Epithelial cell of proximal tubule (primary cell): ENCODE measurements at places on chromosomes 11 and 22.
A peak's percentile ranks its signal among the peaks of the same experiment; 100 is the strongest.

DNA sequence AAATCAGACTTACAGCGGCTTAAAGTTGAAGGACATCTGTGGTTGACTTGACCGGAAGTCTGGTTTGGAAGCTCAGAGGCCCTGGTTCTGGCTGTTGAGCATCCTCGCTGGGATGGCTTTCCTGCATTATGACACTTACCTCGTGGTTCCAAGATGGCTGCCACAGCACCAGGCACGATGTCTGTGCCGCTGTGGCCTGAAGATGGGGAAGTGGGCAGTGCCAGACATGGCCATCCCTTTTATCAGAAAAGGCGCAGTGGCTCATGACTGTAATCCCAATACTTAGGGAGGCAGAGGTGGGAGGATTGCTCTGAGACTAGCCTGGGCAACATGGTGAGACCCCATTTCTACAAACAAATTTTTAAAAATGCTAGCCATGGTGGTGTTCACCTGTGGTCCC, 40.5 kb downstream of the CD82 start:
- DNase-seq: no peak

DNA sequence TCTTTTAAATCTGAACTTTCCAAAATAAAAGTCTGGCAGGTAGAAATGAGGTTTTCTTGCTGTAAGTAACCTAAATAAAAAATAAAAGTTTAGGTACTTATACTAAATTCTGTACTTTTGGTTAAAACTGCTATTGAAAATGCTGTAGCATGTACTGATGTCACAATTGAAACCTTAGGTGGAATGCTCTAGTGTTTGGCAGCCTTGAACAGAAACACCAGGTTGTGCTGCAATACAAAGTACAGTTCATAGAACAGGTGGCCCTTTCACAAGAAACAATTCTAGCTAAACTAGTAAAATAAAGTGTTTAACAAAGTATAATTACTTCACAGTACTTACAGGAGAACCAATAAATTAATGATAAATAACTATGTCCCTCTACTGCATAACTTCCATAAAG, 25.1 kb downstream of the NPAT start:
- no peak for DNase-seq

GRCh38 chr11:11022125-11022730, 164.4 kb upstream of the ZBED5 start:
- DNase-seq: no peak

DNA sequence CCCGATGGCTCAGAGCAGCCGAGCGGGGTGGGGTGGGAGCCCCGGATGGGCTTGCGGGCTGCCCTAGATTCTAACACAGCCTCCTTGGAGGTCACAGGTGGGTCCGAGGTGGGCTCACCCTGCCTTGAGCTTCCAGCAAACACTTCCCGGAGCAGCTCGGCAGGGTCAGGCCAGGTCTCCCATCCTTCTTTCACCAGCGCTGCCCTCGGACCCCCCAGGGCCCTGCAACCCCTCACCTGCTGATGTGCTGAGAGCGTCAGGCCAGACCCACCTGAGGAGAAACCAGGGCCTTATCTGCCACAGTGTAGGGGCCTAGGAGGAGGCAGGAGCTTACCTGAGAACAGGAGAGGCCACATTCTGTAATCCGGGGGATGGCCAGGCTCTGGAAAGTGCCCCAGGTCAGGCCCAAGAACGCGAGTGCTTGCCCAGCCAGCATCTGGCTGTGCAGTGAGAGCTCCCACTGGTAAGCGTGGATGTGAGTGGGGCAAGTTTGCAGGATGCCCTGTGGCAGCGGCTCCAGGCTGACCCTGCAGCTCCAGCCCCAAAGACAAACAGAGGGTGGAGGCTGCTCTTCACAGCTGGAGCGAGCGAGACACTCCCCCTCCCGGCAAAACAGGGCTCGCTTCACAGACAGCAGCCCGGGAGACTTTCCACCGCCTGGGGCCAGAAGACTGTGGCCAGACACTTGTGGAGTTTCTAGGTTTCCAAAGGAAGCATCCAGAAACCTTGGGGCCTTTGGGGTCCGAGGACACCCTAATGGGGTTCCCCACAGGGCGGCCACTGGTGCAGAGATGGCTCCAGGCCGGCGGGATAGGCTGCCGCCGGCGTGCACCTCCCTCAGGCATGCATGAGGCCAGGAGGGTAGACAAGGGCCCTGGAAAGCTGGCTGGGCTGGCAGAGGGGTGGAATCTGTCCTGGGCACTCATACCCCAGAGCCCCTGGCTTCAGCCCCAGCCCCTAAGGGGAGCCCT, at the start of gene IL17REL:
Gene IL17REL (minus strand): TSS at position 555 of the 971 bp plus-strand sequence. CDS start 119 bp downstream, at position 436.
- no peak for DNase-seq

DNA sequence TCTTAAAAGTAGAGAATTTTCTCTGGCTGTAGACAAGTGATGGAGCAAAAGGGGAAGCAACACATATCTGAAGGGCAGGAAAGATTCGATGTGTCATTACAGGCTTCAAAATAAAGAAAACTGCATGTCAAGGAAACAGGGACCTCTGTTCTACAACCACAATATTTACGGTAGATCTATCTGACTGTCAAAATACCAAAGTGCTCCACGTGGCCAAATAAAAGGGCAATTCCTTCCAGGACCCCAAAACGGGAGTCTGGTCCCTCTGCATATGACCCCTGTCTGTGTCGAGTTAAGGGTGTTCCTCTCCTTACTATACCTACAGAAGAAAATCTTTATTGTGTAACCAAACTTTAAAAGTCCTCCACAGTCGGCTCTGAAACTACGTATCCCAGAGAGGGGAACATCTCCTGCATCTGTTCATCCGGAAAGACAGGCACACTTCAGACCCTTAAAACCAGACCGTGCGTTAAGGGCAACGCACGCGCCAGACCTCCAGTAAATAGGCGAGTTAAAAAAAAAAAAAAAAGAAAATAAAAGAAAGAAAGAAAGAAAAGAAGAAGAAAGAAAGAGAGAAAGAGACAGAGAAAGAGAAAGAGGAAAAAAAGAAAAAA, 756 bp downstream of the CLNS1A start:
- no peak for DNase-seq

DNA sequence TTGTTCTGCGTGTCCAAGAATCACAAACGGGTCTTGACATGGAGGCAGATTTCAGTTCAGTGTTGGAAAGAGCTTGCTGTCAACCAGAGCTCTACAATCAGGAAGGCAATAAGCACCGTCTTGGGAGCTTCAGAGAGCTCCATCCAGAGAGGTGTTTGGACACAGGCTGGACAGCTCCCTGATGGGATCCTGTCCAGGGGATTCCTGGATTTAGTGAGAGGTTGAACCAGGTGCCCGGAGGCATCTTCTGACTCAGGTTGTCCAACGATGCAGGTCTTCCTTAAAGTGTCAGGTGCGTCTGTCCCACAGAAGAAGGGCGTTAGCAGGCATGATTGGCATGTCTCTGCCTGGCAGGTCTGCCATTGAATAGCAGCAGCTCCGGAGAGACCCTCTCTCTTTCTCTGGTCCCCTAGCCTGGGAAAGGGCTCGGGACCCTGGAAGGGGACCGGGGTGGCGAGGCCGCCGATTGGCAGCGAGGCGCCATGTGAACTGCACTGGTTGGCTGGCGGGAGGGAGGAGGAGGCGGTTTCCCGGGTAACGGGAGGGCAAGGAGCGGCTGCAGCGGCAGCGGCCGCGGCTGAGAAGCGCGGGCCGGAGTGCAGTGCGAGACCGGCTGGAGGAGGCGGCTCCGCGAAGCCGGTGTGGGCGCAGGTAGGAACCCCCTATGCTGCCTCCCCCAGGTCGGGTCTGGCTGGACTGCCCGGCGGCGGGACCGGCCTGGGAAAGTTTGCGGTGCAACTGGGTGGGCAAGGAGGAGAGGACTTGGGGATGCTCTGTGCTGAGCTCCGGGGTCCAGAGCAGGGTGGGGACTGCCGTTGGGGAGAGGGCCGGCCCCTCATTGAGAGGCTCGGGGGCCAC, 104.1 kb upstream of the E2F8 start:
- no peak for DNase-seq

DNA sequence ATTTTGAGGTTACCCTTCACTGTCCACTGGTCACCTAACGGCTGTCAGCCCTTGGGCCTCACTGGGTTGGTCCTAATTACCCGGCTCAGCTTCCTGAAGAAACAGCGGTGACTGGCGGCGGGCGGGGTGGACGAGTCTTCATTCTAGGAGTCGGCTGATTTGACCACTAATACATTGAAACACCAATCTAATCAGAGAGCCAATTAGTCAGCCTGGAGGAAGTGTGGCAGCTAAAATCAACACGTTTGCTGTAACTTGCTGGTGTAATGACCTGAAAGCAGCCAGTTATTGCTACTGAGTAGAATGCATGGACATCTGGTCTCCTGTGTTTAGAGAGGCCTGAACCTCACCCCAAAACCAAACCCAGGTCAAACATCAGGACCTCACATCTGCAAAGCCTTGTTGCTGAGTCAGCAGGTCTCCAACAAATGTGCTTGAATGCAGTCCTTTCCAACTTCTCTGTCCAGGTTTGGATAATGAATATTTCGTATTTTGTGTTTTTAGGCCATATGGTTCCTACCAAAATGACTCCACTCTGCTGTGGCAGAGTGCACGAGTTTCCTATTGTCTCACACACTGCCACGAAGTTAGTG, 496.4 kb downstream of the BRD1 start:
- no peak for DNase-seq

GRCh38 chr22:27726686-27727449, 74.7 kb downstream of the MN1 start:
- peak; percentile 9 for DNase-seq

DNA sequence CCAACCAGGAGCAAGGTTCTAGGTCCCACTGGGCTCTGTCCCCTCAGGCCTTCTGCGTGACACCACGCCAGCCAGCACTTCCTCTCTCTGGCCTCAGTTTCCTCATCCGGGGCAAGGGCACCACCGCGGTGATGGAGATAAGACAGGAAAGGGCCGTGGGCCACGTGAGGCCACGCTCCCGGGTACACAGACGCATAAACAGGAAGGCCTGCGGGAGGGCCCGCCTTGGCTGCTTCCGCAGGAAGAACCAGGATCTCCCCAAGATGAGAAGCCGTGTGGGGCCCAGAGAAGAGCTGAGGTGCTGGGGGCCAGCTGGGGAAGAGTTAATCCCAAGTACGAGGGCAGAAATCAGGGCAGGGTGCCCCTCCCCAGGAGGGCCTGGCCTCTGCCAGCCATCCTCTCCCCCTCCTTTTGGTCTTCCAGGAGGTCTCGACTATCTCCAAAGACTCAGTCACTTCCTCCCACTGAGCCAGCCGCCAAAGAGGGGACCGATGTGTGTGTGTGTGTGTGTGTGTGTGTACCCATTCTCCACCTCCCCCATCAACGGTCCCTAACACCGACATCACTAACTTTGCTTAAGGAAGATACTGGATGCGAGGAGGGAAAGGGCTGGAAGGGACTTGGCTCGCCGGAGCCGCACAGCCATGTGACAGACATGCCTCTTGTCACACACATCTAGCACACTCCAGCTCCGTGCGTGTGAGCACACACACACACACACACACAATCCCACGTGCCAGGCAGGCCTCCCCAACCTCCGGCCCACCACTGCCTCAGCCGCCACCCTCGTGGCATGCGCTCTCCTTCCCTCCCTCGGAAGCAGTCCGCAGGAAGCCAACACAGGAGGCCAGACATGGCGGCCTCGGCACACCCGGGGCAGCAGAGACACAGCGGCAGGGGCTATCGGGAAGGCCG, 1.4 kb downstream of the MFNG start:
- no peak for DNase-seq

DNA sequence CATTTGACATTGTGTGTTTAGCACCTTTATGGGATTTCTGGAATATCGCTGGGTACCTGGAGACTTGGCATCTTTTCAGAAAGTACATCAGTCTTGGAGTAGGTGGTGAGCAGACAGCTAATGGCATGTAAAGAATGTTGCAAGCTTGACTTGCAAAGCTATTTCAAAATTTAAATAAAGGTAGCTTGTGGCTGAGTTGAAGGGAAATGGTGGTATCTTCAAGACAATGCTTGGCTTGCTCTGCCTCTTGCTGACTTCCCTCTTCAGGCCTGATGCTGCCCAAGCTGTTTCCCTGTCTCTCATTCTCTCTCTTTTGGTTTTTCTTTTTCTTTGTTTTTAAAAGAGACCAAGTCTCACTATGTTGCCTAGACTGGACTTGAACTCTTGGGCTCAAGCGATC, 13.2 kb downstream of the ZNRF3 start:
- DNase-seq: no peak

DNA sequence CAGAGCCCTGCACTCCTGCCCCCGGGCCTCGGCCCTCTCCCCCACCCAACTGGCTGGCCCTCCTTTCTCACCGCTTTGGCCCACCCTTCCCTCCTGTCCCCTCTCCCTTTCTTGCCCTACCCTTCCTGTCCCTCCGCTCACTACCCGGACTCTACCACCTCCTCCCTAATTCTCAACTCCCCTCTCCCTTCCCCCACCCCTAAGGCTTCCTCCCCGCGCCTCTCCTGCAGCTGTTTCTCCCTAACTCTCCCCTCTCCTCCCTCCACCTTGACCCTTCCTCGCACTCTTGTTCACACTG, 421 bp downstream of the SLC15A3 start:
- DNase-seq: no peak

DNA sequence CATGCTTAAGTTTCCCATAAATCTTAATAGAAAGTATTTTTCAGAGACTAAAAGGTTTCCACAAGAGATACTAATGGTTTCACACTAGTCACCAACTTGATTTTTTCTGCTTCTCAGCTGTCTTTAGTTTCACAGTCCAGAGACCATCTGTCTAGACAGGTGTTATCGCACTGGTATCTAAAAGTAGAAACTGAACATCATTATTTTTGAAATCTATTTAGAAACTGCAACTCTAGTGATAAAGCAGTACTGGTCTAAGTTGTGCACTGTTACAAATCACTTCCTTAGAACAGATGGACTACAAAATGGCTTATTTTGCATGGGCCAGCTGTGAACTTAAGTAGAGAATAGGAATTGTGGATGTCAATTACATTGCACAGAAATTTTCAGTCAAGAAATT, 78.0 kb downstream of the CNTN5 start:
- DNase-seq: no peak

DNA sequence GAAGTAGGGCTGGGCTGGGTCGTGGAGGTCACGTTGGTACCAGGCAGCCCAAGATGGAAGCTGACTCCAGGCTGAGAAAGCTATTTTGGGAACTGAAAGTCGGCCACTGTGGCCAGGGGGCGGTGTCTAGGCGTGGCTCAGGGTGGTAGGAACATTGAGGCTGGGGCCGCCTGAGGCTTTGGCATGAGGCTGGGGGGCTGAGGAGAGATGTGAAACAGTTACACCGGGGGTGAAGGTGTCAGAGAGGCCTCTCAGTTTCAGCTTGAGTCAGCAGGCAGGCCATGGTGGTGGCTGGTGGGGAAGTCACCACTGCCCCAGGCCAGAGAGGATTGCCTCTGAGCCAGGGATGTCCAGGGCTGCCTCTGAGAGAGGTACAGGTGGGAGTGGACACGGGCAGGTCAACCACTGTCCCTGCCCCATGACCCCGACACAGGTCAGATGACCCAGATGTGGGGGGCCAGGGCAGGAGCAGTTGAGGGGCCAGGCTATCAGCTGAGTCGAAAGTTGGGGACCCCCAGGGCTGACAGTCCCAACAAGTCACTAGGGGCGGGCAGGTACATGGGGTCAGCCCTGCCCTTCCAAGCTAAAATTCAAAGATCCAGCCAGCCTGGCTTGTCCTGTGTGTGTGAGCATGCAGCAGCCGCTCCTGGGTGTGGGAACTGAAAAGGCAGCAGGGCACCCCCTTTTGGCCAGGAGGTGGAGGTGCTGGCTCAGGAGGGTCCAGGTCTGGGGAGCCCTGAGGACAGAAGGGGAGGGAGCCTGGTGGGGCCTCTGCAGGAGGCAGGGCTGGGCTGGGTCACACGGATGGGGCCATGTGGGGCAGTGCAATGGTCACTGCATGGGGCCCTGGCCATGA, 7.2 kb downstream of the KCNK7 start:
- DNase-seq: no peak
